ENCODE measurements at places on chromosomes 4 and X.
A peak's percentile ranks its signal among the peaks of the same experiment; 100 is the strongest.

DNA sequence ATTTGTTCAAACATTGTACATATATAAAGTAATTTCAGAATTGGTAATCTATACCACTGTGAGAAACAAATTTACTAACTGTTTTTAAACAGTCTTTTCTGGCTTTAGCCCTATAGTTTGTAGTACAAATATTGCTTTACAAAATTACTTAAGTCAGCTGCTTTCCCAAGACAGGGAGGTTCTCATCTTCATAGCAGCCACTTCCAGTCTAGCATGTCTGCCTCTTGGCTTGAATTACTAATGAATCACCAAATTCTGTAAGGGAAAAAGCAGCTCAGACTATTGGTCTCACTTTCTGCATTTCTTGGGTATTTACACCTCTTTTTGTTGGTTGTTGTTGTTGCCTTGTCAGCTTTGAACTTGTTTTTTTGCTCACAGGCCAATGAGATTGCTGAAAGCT is 187.2 kb downstream of the NPFFR2 start:
- peak; percentile 3 for DNase-seq

DNA sequence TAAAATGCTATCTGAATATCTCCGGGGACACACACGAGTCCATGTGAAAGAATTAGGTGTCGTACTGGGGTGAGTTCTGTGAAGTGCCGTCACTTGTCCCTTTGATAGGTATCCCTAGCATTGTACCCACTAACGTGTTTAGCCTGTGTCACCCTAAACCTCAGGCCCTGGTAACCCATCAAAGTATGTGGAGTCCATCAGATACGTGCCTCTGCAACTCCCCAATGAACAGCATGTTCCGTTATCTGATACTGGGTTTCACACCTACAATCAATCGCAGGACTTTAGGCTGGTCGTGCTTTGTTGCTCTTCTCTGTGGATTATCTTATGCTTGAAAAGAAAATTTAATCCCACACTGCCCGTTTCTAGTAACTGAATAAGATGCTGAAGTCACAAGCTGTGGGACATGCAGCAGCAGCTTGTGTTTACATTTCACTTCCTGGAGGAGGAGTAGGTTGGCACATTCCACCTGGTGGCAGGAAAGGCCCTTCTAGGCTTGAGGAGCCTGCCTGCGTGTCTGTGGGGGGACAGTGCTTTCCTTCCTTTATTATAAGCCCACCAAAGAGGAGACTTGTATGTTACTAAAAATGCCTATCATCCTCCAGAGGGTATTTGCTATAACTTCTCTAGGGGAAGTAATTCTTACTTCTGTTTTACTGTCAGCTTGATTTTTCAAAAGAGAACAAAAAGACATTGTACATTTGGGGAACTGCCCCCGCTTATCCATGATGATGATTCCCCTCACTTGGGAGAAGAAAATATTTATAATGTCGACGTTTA is 127.2 kb downstream of the FNIP2 start:
- peak; percentile 5 for DNase-seq

GRCh38 chr4:54708339-54709279 is 50.9 kb downstream of the KIT start:
- DNase-seq, result no peak

- peak; percentile 46 for DNase-seq
Measured at GRCh38 chr4:73573794-73574528, 46.3 kb downstream of the RASSF6 start.

GRCh38 chr4:124591637-124592036 is 120.9 kb downstream of the ANKRD50 start:
- no peak for DNase-seq
